NCI-H510A treated with DMSO at 0.1 percent for 48 hours (cell line): ENCODE measurements at places on chromosomes 1 and 21.

DNA sequence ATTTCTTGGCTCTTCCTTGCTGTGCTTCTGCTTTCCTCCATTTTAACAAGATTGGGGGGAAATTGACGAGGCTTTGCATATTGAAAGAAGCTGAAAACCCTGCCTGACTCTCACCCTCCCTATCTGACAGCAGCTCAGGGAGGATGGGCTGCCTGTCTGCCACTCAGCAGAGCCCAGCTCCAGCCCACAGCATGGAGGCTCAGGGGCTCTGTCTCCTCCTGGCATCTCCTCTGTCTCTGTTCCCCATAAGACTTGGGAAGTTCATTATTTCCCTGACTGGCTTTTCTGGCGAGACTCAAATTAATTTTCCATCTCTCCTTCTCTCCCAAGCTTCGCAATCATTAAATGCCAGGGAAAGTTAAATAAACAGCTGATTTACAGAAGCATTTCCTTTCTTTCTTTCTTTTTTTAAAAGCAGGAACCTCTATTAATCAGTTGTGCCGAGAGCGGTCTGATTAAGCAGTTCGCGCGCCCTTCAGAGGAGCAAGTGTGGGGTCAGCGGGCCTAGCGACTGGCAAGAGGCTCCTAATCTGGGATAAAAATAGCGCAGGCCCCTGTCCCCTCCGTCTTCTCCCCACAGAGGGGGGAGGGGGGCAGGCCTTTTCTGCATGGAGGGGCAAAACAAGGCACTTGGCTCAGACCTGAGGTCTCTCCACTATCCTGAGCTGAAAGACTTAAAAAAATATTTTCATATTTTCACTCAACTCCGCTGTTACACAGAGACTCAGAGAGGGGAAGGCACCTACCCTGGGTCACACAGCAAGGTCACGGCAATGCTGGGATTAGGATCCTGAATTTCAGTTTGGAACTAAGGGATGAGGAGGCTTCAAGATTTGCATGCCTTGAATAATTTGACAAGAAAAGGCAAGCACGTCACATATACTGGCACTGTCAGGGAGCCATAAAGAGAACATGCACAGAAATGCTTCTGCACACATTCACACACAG, 170.4 kb downstream of the ACTL8 start:
- DNase-seq: no peak

DNA sequence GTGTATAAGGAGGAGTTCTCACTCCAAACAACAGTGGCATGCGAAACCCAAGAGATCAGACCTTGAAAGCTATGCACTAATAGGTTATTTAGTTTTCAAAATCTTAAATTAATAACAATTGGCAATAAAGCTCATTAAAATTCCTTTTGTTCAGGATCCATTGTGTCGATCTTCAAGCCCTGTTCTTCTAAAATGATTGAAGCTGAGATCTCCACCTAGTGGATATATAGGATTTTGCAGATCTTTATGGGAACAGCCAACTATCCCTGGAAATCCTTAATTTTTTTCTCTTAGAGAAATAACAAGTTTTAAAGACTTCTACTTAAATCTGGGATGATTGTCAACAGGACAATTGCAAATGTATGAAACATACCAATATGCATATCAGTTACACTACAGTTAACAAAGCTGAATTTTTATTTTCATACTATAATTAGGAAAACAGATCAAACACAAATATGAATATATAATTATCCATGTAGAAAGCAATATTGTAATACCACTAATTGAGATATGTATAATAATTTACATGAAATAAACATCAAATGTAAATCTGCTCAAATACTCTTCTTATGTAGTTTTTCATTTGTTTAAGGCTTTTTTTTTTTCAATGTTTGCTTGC, 43.3 kb downstream of the LRRC53 start:
- peak; percentile 85 for DNase-seq

DNA sequence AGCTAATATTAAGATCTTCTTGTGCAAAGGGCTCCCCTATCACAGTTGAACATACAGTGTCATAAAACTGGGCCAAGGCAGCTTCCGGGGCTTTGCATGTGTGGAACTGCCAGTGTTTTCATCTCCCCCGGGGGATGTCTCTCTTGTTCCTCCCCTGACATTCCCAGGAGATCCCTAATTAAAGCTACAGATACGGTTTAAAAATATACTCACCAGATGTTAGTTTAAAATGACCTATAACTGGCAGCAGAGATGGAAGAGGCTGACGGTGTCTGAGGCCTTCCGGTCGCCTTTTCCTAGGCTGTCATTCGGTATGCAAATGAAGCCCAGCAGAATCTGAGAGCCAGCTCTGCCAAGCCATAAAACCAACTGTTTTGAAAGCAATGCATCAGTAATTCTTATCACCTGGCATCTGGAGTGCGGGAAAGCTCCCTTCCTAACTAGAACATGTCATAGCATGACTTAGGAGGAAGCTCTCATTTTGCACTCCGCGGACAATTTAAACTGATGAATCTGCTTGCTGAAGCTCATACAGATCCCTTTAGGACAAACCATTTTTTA, 436.5 kb upstream of the VAMP3 start:
- DNase-seq: peak; percentile 98

DNA sequence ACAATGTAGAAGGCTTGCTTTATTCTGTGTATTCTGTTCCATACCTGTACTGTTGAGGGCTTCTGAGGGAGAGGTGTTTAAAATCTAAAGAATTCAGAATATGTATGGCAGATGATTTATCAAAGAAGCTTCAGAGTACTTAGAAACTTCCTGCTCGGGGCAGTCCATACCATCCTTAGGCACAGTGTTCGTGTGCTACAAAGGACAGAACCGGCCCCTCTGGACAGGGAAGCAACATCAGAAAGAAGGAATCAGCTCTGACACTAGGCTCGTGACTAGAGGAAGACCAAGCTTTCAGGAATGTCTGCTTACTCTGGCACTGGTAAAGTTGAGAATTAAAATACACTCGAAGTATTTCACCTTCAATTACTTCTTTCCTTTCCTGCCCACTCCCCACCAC, 14.1 kb downstream of the SELP start:
- DNase-seq: no peak

DNA sequence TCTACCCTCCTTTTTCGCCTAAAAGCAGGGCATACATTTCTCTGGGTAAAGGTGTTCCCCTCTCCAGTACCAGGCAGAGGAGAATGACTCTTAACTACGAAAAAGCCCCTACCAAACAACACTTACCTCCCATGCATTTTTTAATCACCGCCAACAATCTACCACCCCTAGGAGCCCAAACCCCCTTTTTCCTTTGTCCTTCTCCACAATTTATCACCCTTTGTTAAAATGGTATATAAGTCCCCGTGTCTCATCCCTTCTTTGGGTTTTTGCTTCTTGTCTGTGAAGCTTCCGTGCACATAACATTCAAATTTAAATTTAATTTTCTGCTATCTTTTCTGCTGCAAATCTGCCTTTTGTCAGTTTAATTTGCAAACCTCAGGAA, 27.6 kb upstream of the COL18A1 start:
- no peak for DNase-seq

DNA sequence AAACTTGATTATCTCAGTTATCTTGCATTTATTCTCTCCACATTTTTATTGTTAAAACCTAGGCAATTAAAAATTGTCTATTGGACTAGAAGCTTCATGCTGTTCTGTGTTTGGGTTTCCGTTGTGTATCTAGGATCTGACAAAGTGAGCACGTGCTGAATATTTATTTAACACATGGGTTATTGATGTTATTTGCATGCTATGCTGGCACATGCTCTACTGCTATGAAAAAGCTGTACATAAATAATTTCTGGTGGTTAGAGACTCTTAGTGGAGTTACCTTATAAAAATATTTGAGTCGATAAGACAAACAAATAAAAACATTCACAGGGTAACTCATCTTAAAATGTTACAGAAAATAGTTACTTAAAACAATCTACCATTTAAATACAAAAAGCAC, 1769.7 kb downstream of the MRPL39 start:
- no peak for DNase-seq

GRCh38 chr1:115056395-115056798, 26.8 kb downstream of the TSHB start:
- DNase-seq: no peak

DNA sequence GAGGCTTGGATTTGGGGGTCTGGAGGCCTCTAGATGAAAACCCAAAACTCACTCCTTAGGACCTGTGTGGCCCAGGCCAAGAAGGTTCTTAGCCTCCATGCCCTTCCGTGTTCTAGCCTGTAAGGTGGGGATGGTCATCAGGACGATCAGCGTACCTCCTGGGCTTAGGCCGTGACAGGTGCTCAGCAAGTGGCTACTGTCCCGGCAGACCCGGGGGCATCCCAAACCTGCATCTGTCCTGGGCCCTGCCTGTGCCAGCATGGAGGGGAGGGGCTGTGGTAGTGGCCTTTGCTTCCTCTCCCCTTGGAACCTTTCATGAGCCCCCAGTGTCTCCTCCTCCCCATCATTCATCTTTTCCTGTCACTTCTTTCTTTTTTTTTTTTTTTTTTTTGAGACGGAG, 22.7 kb upstream of the TRAPPC10 start:
- no peak for DNase-seq

DNA sequence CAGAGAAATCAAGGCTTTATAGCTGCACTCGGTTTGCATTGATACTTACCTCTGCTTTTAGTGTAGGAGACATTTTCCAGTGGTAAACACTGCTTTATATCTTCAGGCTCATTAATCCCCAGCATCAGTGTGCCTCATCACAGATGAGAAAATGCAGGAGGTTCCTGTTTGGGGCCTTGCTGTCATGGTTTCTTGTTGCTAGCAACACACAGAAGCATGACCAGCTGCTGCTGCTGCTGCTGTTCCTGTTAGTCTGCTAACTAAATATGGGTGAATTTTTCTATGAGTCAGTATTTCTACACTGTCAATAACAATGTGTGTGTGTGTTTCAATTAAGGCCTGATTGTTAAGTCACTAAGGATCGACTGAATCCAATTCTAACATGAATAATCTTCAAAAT, 85.8 kb upstream of the RGS1 start:
- peak; percentile 59 for DNase-seq

DNA sequence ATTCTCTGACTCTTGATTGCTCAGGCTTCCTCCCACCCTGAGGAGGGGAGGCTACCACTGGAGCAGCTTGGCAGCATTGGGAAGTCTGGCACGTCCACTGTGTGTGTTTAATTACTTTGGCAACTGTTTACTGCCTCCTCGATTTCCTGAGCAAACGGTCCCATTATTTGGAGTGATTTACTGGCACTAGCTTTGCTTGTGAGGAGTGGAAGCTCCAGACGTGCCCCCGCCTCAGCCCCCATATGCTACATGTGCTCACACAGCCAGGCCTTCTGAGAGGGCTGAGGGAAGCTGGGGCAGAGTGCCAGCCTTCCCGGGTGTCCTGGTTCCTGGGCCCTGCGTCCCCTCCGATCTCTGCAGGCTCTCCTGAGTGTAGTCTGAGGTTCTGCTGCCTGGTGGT, 306.2 kb downstream of the PTPRU start:
- DNase-seq: no peak

- DNase-seq: no peak
These were observed 19.5 kb upstream of the PADI1 start for GRCh38 chr1:17185485-17185860.

- no peak for DNase-seq
These were observed 30.9 kb upstream of the PAX7 start for GRCh38 chr1:18599704-18600103.

GRCh38 chr1:195876792-195877191, 731.4 kb downstream of the KCNT2 start:
- DNase-seq: no peak

DNA sequence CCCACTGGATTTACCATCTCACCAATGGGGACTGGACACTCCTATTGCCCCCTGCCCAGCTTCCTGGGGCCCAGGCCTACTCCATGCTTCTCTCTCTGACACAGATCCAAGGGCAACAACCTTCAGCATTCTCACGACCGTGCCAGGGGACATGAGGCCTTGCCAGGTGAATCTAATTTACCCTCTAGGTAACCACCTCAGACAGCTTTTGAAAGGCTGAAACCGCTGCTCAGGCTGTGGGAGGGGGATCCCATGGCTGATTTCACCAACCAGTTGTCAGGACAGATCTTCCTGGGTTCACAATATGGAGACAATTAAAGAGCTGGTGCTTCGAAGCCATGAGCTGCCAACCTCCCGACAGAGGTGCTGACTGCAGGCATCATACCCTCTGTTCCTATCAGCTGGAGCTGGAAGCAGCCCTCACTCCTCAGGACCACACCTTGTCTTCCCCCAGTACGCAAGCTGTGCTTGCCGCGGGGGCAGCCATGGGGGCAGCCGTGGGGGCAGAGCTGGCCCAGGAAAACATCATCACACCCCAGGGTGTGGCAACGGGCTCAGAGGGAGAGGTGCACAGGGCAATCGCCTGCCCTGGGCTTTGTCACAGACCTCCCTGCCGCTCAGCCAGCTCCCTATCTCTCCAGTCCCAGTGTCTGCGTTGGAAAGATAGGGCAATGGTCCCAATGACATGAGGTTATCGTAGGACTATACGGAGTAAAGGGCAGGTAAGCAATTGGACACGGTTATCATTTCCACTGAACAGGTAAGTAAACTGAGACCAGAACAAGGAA, 120.2 kb downstream of the DMRTB1 start:
- DNase-seq: no peak

DNA sequence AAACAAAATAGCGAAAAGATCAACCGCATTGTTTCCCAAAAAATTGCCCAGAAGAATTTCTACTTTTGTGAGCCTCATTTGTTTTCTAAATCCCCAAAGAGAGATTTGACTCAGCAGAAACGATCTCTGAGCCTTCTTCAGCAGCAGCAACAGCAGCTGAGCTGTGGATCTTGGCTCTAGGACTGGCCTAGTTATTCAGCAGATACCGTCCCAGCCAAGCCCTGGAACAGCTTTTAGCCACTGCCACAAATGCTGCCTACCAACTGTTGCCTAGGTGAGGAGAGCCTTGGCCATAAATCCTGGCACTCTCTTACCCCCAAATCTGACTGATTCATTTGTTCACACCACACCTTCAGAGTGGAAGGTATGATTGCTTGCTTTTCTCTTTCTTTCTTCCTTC, 320.1 kb downstream of the TGFB2 start:
- no peak for DNase-seq

DNA sequence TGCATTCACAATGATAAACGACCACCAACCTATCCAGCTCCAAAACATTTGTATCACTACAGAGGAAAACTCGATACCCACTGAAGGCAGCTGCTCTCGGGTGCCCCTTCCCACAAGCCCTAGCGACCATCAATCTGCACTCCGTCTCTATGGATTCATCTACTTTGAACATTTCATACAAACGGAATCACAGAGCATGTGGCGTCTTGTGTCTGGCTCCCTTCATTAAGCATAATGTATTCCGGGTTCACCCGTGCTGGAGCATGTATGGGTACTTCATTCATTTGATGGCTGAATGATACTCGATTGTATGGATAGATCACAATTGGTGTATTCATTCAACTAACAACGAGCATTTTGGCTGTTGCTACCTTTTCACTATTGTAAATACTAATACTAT, 340.2 kb downstream of the SMYD3 start:
- DNase-seq: no peak

GRCh38 chr1:240501115-240501514, 110.8 kb downstream of the GREM2 start:
- DNase-seq: no peak

- DNase-seq: no peak
These were observed 106.7 kb upstream of the ETS2 start for GRCh38 chr21:38699048-38699447.

- DNase-seq: no peak
These were observed 285.1 kb downstream of the RYR2 start for GRCh38 chr1:237327061-237327460.

GRCh38 chr1:208445758-208446203, 201.6 kb upstream of the PLXNA2 start:
- no peak for DNase-seq

GRCh38 chr1:116765962-116766361, 11.7 kb downstream of the CD2 start:
- no peak for DNase-seq
